ENCODE measurements at places on chromosomes 5 and 9.

GRCh38 chr9:117304549-117304948 is 110.3 kb downstream of the ASTN2 start:
- no peak for DNase-seq

GRCh38 chr9:111407813-111408212 is 76.4 kb downstream of the ECPAS start:
- DNase-seq: no peak

GRCh38 chr9:96115836-96116235 is 186.1 kb downstream of the HSD17B3 start:
- no peak for DNase-seq

DNA sequence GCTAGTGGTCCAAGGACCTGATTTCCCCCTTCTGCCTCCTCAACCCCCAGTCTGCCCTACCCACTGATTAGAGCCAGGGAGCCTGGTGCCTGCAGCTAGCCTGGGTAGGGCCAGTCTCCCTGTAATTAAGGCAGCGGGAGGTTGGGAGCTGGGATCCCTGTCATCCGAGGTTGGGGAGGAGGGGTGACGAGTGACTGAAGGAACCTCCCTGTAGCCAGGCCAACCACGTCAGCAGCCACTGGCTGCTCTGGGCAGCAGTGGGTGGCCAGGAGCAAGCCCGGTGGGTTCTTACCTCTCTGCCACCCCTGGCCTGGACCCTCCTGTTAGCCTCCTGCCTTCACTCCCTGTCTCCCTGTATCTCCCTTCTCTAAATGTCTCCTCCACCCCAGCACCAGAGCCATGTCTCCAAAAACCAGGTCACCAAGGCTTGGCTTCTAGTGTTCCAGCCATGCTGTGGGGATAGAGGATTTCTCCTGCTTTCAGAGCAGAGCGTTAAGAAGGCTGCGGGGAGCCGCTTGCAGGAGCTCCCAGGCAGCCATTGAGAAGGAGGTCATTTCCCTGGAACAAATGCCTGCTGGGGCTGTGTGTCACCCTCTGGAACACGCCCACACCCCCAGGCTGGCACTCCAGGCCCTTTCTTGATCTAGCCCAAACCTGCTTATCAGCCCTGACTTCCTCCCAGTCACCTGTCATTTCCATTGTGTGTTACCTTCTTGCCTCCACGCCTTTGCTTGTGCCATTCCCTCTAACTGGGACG is 65.0 kb upstream of the GGTA1 start:
- no peak for DNase-seq

DNA sequence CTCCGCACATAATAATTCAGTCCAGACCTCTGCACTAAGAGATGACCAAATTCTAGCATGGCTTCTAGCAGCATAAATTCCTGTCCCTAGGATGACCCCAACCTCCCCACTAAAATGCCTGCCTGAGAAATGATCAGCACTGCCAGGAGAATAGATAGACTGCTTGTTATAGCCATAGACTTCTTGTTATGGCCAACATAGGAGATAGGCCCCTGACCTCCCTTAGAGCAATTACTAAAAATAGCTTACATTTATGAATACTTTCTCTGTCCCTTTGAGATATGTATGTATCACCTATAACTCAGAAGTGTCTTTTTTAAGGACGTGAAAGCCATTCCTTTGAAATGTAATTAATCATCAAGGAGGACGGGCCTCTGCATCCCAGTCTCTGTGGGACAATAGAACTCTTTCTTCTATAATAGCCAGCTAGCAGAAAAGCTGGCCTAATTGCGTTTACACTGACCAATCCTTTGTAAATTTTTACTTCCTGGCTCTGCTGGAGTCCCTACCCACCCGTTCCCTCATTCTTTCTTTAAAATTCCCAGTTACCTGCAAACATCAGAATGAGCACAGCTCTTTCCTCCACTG is 1002.7 kb downstream of the CDH18 start:
- no peak for DNase-seq

- DNase-seq: no peak
Observed at GRCh38 chr5:149063896-149064478, 1.1 kb upstream of the SH3TC2 start.

DNA sequence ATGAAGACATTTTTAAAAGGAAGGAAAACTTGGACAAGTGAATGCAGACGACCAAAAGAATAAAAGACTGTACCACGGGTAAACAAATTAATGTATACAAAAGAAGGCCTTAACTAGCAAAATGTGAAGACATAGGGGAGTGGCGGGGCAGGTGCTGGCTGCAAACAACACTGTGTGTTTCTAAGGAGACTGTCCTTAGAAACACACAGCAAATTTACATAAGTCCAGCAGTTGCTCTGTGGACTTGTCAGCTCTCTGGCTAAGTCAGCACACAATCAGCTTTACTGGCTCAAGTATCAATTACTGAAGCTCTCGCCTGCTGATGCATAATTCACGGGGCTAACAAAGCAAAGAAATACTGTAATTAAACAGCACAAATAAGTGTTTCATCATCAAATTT is 24.8 kb downstream of the PTBP3 start:
- DNase-seq: no peak

DNA sequence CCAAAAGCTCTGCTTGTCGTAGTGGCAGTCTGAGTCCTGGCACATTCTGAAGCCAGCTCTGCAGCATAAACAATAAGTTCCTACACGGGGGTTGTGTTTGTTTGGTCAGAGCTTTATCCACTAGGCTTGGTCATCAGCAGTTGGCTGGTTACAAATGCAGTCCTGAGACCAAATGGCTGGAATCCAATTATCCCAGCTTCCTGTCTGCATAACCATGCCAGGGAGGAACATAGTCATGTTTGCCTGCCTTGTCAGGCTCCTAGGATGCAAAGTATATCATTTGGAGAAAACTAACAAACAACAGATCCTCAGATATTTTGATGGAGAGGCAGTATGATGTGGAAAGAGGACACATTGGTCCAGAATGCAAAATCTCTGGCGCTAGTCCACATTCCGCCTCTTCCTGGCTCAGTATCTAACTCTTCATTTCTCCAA is 85.8 kb downstream of the FBXO38 start:
- no peak for DNase-seq

- no peak for DNase-seq
Observed at GRCh38 chr5:151550146-151550545, 41.0 kb downstream of the FAT2 start.

DNA sequence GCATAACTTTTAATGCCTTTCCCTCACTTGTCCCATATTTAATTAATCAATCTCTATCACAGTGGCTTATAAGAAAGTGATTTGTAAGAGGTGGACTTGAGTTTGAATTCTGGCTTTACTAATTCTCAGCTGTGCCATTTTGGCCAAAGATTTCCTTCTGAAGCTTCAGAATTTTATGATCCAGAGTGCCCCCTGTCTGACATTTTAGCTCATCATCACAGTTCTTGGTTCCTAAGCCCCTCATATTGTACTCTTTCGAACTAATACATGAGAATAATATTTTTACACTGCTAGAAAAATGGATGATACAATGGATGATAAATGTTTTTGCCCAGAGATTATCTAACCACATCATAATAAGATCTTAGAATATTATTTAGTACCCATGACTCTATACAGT is 1014.1 kb downstream of the PTPRD start:
- no peak for DNase-seq

GRCh38 chr5:135242866-135243555 is 156.0 kb downstream of the MACROH2A1 start:
- no peak for DNase-seq

- no peak for DNase-seq
Observed at GRCh38 chr9:91896097-91896496, 53.9 kb downstream of the ROR2 start.

DNA sequence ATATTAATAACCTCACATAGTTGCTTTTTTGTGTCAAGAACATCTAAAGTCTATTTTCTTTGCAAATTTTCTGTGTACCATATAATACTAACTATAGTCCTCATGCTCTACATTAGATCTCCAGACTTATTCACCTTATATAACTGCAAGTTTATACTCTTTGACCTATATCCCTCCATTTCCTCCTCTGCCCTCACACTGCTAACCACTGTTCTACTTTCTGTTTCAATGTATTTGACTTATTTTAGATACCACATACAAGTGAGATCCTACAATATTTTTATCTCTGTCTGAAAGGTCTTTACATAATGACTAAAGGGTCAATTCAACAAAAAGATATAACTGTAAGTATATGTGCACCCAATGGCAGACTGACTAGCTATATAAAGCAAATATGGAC is 789.7 kb upstream of the ZNF608 start:
- DNase-seq: no peak

GRCh38 chr5:176882567-176882903 is 16.6 kb downstream of the HK3 start:
- no peak for DNase-seq

DNA sequence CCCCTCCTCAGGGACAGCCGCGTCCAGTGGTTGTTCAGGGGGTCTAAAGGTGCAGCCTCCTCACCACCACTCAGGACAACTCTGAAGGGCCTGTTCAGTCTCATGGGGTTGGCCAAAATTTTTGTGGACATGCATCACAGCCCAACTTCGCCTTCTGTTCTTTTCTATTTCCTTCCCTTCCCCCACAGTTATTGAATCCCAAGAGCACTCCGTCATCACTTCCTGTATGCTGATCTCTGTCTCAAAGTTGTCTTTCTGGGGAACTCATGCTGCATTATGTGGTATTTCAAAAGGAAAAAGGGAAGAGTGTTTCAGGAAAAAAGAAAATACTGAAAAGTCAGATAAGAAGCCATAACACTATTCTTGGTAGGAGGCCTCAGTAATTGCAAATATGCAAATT is 355.4 kb downstream of the CAAP1 start:
- DNase-seq: no peak

GRCh38 chr5:41882765-41883164 is 12.5 kb upstream of the OXCT1 start:
- DNase-seq: no peak

DNA sequence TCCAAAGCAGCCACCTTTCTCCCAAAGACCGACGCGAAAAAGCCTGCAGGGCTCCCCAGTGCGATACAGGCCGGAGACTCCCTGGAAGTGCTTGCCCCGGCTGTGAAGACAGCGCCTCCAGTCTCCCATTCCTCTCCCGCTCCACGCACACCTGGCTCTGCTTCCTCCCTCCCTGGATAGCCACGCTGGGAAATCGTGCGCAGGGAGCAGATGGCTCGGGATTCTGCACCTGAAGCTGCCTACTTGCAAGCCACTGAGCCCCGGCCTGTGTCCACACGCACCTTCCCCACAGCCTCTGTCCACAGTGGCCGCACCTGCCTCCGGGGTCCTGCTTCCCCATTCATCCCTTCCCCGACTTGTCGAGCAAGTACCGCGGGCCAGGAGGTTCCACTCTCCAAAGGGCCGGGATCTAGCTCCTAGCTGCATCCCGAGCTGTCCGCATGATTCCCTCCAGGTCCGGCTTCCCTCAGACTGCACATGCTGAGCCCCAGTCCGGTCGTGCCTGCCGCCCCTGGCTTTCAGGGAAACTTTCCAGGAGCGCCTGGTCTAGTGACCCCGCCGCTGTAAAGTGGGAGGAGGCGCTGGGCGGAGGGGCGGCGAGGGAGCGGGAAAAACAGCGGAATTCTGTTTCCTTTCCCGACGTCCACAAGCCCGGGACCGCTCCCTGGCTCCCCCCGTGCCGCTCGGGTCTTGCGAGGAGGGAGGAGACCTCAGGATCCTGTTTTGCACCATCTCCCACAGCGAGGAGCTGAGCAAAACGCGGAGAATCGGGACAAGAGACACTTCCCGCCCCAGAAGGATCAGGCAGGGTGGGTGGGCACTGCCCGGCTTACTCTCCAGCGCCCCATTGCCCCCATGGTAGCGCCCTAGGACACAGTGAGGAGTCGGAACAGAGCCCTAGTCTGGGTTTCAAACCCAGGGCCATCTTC is 2.0 kb downstream of the SEMA6A start:
- no peak for DNase-seq

DNA sequence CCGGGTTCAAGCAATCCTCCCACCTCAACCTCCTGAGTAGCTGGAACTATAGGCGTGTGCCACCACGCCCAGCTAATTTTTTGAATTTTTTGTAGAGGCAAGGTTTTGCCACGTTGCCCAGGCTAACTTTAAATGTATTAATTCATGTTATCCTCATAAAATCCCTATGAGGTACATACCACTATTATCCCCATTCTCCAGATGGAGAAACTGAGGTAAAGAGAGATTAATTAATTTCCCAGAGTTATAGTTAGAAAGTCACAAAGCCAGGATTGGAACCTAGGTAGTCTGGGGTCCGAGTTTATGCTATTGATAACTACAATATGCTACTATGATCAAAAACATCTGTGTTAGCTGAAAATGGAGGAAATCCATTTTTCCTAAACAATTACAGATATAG is 31.9 kb upstream of the GOLPH3 start:
- no peak for DNase-seq

GRCh38 chr5:32276173-32276853 is 36.4 kb downstream of the MTMR12 start:
- DNase-seq: no peak

DNA sequence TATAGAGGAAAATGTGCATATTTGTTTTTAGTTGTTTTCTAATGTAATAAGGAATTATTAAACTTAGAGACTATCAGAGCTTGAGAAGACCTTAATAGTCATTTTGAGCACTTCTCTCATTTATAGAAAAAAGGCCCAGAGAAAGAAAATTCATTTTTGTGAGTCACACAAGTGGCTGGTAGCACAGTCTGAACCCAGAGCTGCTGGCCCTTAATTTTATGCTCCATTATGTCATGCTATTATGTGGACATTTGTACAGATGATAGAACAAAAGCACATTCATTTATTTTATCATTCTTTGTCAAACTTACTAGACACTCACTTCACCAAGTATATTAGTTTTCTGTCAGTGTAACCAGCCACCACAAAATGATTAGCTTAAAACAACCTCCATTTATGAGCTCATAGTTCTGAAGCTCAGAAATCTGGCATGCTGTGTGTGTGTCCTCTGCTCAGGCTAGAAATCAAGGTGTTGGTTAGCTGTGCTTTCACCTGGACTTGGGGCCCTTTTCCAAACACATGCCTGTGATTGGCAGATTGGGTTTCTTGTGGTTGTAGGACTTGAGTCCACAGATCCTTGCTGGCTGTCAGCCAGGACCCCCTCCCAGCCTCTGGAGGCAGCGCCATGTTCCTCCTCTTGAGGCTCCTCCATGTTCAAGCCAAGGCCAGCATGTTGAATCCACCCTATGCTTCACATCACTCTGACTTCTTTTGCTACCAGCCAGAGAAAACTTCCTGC is 188.9 kb downstream of the ARHGAP26 start:
- no peak for DNase-seq

DNA sequence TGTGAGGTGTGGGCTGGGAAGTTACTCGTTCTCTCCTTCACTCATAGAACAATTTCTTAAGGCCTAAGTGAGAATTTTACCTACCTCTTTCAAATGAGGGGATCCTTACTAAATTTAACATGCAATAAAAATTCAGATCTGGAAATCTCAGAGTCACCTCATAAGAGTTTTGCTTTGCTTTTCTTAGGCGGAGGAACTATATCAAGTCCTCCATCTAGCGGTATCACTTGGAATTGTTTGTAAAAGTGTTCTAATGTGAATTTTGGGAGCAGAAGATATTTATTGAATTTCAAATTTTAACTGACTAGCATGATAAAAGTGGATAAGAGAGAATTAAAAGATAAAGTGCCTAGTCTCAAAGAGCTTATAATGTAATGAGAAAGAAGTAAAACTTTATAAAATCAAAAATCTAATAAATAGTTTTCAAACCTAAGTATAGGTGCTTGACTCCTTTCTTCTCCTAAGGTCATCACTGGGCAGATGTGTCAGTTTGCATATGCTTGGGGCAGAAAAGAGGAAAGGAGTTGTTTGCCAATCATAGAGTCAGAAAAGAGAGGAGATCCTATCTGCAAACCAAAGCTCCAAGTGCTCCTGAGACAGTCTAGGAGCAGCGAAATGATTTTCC is 145.7 kb upstream of the DAB2 start:
- DNase-seq: no peak
